AG10803 (cell line): ENCODE measurements at places on chromosomes 7 and 10.

GRCh38 chr10:46323176-46323575 lies 36.4 kb downstream of the ANTXRL start:
- DNase-seq, result no peak

DNA sequence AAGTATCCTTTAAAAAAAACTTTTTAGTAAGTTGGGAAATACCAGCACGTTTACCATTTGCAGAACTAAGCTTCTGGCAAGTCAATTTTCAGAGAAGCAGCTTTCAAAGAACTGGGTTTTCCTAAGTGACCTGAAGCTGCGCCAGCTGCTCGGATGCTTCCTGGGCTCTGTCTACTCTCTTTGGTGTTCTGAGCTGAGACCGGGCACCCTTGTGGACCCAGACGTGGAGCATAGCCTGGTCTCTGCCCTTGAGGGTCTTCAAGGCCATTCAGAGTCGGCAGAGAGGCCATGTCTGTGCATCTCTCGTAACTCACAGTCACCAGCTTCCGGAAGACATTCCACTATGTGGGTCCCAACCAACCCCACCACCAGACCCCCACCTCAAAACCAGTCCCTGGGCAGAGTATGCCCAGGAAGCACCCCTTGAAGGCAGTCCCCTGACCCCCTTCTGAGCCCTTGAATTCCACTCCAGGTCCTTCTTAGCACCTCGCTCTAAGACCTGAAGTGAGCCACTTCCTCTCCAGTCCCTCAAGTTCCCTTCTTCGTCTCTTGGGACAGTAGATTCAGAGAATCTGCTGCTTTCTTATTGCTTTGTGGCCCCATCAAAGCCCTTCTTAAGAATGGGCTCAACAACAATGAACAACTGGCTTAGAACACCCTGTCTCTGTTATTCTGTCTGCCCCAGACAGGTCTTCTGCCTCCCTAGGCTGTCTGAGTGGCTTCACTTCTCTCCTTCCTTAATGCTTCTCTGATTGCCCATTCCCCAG lies 8.5 kb downstream of the CALML5 start:
- DNase-seq, result no peak

DNA sequence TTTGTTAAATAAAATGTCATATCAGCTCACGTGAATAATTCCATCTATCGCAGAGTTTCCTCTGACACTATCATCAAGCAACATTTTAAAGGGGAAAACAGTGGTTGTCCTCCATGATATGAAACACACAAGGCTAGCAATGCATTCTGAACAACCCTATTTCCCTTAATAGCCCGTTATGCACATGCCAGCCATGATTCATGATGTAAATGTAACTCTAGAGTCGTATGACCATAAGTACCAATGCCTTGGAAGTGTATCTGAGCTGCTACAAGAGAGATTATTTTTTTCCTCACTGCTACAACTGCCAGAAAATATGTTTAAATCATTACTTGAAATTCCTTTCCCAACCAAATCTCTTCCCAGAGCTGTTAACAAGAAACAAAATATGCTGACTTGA lies 159.4 kb downstream of the GRM8 start:
- DNase-seq, result no peak

- DNase-seq, result no peak
Measured at GRCh38 chr10:121285406-121286196, 312.6 kb downstream of the FGFR2 start.

DNA sequence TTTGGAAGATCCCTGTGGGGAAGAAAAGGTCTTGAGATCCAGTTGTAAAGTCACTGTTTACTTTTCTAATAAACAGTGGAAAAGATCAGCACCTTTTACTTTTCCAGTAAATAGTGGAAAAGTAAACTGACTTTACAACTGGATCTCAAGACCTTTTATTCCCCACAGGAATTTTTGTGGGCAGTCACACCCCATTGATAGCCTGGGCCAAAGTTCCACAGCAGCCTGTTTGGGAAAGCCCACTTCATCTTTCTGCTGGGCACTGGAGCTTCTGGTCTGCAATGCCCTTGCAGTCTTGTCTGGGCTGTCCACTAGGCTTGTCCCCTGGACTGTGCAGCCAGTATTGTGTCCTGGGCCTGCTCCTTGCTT lies 50.2 kb downstream of the ADCY1 start:
- DNase-seq, result no peak

GRCh38 chr10:34599026-34599795 lies 215.9 kb downstream of the PARD3 start:
- no peak for DNase-seq

DNA sequence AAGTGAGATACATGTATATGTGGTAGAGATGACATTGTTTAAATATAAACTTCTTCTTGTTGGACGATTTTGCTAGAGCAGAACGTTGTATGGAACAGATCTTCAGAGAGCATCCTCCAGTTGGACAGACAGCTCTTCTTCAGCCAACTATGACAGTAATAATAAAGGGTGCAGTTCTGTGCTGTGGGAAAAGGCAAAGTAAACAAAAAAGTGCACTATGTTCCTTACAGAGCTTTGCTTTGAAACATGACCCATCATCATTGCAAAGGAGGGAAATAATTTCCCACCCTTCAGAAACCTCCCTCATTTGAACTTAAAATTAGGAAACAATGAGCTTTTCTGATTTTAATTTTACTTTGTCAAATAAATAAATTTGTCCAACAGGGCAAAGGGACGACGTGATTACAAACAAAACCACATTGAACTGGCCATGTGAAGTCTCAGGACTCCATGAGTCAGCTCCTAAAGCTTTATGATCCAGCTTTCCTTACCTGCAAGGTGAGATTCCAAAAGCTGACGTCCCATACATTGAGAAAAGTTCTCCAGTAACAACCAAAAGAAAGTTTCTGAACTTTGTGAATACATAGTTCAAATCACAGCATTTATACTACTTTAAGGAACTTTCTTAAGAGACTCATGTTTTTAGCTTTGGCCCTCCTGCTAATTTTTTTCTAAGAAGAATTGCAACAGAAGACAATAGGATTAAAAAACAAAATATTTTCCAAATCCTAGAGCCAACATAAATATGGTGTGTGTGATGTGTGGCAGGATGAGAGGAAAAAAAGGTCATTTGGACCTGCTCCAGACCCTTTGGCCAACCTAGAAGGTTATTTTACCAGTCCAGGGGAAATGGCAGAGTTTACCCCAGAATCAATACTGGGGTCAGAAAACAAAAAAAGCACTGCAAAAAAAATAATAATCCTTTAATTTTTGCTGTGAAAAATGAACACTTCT lies 565.4 kb upstream of the NRP1 start:
- no peak for DNase-seq

GRCh38 chr10:48199580-48200377 lies 74.7 kb downstream of the FRMPD2 start:
- peak; percentile 86 for DNase-seq

DNA sequence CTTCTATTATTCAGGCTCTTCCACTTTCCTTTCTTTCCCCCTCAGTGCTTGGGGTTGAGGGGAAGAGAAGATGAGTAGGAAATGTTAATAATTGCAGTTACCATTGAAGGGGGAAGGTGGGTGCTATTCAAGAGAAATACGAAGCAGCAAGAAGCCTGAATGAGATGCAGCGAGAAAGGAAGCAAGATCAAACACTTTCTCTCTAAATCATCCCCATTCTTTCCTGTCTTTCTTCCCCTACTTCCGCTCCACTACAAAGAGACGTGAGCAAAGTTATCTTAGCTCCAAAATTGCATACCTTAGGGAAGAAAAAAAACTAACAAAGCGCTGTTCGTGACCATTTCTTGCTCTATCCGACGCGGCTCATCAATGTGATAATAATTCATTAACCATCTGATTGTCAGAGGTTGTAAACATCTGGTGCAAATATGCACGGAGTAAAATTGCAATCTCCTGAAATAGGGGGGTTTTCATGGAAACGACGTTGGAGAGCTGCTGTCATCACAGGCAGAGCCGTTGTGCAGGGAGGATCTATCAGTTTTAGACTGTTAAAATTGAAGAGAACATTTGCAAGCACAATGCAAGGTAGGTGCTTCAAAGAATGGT lies 15.2 kb upstream of the PARD3 start:
- DNase-seq, result peak; percentile 66

DNA sequence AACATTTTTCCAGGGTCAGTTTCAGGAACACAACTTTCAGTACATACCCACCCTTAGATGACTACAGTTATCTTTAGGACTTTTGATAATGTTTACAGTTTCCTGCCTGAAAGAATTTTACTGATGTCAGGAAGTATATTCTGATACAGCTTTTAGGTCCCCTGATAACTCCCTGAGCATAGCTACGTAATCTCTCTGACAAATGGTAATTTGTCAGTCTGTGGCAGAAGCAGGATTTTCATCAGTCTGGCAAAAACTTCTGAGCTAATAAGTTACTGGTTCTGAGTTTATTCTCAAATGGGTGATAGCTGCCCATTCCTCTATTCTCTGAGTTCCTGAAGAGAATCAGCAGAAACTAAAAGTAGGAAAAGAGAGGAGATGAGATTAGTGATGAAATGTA lies 270.1 kb upstream of the MTPN start:
- DNase-seq, result no peak

DNA sequence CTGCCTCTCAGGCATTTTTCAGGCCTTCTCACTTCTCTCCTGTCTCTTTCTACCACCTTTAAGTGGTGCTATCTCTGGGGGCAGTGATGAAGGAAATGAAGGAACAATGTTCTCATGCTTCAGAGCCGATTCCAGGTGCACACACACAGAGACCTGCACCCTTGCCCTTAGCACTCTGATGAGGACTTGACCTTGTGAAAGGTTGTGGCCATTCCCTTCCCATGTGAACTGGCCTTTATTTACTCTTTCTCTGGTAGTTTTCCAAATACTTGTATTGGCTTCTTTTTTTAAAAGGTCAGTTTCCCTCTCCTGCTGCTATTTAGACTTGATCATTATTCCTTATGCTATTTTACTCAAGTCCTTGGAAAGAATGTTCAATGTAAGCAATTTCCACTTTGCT lies 188.6 kb downstream of the MDFIC start:
- no peak for DNase-seq

- no peak for DNase-seq
Measured at GRCh38 chr7:156725936-156726335, 85.4 kb downstream of the RNF32 start.

DNA sequence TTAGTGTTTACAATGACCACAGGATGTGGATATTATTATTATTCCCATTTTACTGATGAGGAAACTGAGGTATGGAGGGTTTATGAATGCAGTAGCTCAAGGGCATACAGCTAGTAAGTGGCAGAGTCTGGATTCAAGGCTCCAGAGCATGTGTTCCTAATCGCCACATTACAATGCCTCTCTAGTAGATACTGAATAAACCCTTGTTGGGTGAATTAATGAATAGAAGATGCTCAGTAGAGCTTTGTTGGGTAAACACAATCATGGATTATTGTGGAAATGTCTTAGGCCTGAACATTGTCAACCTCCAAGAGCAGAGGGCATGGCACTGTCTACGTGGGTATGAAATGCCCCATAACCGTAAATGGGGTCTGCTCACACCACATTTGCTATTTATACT lies 545.3 kb downstream of the LRMDA start:
- DNase-seq, result no peak

DNA sequence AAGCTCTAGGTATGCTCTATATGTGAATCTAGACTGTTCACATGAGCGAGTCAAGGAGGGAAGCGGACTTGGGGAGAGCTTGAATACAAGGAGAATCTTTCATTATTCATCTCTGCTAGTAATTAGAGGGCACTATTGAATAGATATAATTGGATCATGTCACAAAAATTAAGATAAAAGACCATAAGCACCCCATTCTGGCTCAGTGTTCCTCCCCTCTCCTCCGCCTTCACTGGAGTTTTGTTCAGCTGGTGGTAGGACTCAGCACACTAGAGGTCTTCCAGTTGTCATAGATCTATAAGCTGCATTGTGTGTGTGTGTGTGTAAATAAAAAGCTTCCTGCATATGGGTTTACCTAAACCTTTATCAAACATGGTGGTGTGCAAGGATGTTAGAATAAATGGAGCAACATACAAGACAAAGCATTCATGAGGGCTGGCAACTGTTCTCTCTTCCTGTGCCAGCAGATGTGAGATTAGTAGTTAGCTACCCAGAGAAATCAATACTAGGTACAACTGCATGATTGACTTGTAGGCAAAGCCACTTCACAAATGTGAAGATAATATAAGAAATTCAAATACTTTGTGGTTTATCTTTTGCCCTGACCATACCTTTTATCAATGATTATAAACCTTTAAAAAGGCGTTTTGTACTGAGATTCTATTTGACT lies 142.6 kb downstream of the CREB5 start:
- no peak for DNase-seq

GRCh38 chr10:43913676-43914235 lies 265.1 kb upstream of the ZNF32 start:
- no peak for DNase-seq

- DNase-seq, result no peak
Measured at GRCh38 chr10:100072514-100072913, 9.2 kb downstream of the CPN1 start.

GRCh38 chr7:767941-768731 lies 41.1 kb upstream of the PRKAR1B start:
- DNase-seq, result peak; percentile 24

GRCh38 chr7:140519007-140519399 lies 39.7 kb upstream of the MKRN1 start:
- DNase-seq, result no peak

DNA sequence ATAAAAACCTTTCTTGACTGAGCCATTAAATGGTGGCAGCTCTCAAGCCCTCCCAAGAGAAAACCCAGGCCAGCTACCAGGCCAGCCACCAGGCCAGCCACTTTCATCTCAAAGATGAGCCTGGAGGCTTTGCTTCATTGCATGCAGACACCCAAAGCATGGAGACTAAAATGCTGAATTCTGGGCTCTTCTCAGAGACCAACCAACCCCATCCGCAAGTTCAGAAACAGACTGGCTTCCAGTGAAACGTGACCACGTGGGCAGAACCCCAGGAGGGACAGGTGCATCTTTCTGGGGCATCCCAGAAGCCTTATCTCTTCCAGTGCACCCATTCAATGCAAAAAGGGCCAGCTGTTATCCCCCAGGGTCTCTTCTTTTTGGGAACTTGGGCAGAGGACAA lies 20.9 kb downstream of the CHST15 start:
- DNase-seq, result no peak

- DNase-seq, result no peak
Measured at GRCh38 chr10:7258948-7259523, 151.8 kb downstream of the SFMBT2 start.

DNA sequence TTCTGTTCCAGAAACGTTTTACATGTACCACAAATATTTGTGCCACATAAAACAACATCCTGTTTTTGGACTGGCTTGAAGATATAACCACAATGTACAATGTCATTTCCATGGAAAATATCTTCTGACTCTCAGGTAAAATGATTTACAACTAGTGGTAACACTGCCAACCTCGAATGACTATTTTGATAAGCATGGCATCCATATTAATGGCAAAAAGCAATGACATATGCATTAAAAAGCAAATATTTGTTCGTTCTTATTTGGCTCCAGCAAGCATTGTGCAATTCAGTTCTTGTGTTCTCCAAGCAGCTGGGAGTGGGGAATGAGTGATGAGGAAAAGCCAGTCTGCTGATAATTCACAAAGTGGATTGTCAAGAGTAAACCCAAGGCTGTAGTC lies 289.0 kb downstream of the PLXDC2 start:
- DNase-seq, result no peak
